NCI-H2029 (cell line): ENCODE measurements at places on chromosomes 3 and 15.

DNA sequence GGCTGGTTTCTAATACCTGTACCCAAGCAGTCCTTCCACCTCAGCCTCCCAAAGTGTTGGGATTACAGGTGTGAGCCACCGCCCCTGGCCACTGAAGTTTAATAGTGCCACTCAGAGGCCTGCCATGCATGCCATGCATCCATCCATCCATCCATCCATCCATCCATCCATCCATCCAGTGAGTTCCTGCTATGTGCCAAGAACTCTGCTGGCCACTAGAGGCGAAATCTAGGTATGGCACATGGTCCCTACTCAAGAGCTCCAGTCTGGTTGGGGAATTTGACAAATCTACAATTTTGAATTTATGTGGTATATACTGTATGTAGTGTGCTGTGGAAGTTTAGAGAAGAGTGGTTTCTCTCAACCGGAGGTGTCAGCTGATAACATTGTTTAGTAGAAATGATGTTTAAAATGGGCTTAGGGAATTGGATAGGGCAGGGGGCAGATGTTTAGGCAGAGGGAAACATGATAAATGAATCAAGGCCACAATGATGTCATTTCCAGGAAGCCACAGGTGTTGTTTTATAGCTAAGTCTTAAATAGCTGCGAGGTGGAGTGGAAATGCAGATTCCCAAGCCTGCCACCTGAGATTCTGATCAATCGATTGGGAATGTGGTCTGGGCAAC, 384.4 kb upstream of the C2CD4B start:
- no peak for DNase-seq

DNA sequence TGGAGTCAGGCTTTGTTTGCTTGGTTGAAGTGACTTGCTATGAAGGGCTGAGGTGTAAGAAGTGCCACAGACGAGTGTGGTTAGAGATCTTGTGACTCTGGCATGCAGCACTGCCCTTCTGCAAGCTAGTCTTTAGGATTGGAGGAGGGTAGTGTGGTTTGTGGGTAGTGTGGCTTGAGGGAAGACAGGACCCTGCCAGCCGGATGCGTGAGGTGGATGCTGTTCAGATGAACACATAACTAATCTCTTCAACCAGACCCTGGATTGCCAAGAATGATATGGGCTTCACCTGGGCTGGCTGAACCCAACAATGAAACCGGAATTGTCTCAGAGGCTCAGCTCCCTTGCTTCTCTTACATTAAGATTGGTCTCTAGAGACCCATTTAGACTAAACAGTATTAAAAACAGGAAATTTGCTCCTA, 32.7 kb downstream of the STARD9 start:
- DNase-seq = no peak

- no peak for DNase-seq
Measured at GRCh38 chr3:134809427-134810051, 14.5 kb downstream of the EPHB1 start.

- no peak for DNase-seq
Measured at GRCh38 chr15:35519541-35520149, 26.3 kb downstream of the DPH6 start.

DNA sequence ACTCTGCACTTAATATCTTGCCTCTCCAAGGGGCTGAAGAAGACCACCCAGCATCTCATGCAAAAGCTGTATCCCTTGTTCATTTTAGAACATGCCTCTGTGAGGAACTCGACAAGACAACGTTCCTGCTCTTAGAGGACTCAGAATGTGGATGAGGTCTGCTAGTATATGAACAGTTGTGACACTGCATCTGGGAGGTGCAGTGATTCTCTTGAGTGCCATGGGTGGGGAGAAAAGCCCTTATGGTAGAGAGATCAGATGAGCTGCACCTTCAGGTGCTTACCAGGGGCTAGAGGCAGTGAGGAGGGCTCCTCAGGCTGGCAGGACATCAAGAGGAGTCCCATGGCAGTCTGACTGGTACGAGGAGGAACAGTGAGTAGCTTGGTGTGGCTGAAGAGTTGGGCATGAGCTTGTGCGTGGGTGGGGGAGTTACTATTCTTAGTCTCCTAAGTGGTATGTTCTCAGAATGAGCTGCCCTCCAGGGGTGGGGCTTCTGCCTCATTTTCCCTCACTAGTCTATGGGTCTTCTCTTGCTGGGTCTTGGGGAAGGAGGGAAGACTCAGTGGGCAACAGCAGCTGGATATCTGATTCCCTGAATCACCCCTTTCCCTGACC, 56.7 kb upstream of the ATP2B2 start:
- no peak for DNase-seq

- no peak for DNase-seq
Measured at GRCh38 chr3:150388498-150389418, 19.3 kb upstream of the TSC22D2 start.

GRCh38 chr3:48155122-48155521, 33.1 kb downstream of the CDC25A start:
- no peak for DNase-seq

DNA sequence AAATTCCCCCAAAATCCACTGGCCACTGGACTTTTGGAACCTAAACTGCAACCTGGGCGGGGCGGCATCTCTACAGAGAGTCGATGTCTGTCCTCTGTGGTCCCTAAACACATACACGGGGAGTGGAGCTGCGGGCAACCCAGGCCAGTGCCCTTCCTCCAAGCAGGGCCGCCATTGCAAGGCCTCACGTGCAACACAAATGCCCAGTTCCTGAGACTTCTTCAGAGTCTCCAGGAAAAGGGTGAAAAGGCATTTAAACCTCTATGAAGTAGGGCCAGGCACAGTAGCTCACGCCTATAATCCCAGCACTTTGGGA, 4.9 kb downstream of the MUC4 start:
- DNase-seq = no peak

GRCh38 chr15:80654299-80654698, 40.8 kb upstream of the ABHD17C start:
- no peak for DNase-seq

DNA sequence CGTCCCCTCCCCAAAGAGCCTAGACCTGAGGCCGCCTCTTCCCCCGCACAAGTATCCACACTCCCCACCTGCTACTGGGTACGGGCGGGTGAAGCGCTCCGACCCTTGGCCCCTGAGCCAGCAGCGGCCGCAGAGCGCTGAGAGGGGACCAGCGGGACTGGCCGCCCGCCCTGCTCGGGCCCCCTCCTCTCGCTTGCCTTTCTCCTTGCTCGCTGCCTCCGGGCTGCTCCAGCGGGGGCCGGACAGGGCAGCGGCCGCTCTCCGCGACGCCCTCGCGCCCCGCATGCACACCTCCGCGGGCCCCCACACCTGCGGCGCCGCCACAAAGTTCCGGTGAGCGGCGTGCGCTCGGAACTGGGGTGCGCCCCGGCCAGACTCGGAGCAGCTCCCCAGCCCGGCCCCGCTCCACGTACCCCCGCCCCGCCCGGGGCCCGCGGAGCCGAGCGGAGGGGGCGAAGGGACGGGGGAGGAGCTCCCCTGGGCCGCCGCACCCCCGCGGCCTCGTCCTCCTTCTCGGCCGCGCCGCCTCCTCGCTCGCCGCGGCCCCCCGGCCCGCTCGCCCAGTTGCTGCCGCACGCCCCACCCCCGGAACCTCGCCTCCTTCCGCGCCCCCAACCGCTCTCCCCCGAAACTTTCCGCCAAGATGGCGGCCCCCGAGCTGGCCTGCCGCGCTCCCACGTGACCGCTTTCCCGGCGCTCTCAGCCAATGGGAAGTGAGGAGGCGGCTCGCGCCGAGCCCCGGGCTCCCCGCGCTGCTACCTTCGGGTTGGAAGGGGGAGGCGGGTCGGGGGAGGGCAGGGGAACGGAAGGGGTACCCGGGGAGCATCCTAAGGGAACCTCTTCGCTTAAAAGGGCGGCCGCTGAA, 704 bp downstream of the DLG1 start:
- peak; percentile 72 for DNase-seq

- no peak for DNase-seq
Measured at GRCh38 chr3:102466001-102466400, 31.2 kb downstream of the ZPLD1 start.

- DNase-seq = no peak
Measured at GRCh38 chr3:176351408-176351807, 845.9 kb downstream of the TBL1XR1 start.

GRCh38 chr3:47000198-47000815, 20.8 kb downstream of the NBEAL2 start:
- DNase-seq = no peak

GRCh38 chr3:184596886-184597575, 35.4 kb downstream of the EPHB3 start:
- no peak for DNase-seq

DNA sequence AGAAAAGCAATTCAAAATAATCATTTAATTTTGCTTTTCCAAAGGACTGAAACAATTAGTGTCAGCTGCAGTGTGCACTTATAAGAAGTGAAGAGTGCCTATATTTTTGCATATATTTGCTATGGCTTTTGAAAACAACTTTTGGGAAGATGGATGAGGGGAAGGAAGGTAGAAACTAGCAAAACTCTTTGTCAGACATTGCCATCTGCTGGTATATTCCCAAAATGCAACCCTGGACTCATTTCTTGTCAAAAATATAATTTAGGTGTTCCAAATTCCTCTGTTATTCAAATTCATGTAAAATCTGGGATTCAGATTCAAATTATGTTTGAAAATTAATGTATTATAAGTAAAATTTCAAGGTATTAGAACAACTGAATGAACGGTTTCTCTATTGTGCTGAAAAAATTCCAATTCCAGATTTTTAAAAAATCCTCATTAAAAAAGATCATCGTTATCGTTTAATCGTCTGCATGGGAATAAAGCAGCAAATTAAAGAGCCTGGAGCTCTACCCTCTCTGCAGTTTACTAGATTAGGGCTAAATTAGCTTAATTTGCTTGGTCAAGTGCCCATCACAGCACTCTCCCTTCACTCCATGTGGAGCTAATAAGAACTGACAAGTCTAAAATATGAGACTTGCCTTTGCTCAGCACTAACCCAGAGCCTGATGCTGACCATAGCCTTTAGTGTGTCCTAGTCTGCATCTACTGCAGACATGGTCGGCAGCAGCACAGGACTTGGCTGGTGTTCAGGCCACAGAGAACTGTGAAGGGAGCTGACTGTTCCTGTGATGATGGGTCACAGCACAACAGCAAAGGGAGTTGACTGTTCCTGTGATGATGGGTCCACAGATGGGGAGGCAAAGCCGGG, 67.9 kb upstream of the MITF start:
- peak; percentile 20 for DNase-seq
